ENCODE measurements at places on chromosomes 3 and 15.

- DNase-seq, result no peak
Measured at GRCh38 chr3:54171509-54171908, 49.2 kb downstream of the CACNA2D3 start.

GRCh38 chr3:177401375-177401774 is 204.1 kb upstream of the TBL1XR1 start:
- DNase-seq, result no peak

- no peak for DNase-seq
Measured at GRCh38 chr15:86706813-86707212, 627.1 kb downstream of the AGBL1 start.

GRCh38 chr15:87689716-87690115 is 566.8 kb downstream of the NTRK3 start:
- DNase-seq, result no peak
